Non-pigmented ciliary epithelial cell (primary cell): ENCODE measurements at places on chromosomes 5 and 9.

- no peak for DNase-seq
These were observed 263.1 kb upstream of the RGMB start for GRCh38 chr5:98510143-98510985.

DNA sequence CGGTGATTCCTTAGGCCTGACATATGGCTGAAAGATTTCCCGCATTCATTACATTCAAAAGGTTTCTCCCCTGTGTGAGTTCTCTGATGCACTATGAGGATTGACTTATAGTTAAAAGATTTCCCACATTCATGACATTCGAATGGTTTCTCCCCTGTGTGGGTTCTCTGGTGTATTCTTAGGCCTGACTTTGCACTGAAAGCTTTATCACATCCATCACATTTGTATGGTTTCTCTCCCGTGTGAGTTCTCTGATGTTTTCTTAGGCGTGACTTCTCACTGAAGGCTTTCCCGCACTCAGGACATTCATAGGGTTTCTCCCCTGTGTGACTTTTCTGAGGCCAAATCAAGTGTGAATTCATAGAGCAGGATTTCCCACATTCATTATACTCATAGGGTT is 35.8 kb downstream of the ZNF782 start:
- no peak for DNase-seq

DNA sequence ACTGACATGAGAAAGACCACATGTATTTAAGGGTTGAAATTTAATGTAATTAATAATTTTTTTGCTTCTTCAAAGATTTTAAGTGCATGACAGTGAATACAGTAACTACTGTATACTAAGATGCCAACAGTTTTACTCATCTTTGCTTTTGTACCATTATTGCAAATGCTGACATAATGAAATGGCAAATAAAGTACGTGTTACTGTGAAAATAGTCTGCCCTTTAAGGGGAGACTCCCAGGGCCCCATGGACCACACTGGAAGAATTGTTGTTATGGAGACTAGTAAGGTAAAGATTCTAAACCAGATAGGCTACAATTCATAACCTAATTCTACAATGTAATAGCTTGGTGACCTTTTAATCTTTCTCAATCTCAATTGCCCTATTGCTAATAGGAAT is 84.7 kb downstream of the NR3C1 start:
- no peak for DNase-seq

GRCh38 chr9:18463991-18464390 is 10.0 kb upstream of the ADAMTSL1 start:
- no peak for DNase-seq

DNA sequence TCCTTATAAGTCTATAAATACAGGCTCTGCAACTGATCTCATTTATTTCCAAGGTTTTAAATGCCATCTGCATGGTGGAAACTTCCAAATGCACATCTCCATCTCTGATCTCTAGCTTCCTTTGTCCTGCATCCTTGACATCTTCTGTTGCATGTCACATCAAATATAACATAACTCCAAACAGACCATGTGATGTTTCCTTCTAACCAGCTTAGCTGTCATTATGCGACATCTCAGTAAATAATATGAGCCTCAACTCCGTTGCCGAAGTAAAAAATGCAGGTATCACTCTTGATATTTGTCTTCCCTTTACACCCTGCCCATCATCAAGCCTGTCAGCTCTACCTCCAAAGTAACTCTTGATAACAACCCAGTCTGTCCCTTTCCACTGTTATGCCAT is 506.4 kb upstream of the C9orf72 start:
- no peak for DNase-seq
